ENCODE measurements at places on chromosomes 5 and 9. TPM values are rescaled to one million over a fixed set of nuclear protein-coding genes. Genes with fewer than 3 reads are reported as not detected.

LRRC19 gene
- not detected for total RNA-seq

PLPP7 gene
- 1.2 TPM for total RNA-seq

PTPN3 gene
- total RNA-seq = 7.9 TPM

HBEGF gene
- total RNA-seq = 1.7 TPM

SH3PXD2B gene
- total RNA-seq = 3.4 TPM

- no peak overlapping the region for H3K27ac ChIP-seq
- no peak for DNase-seq
- no peak overlapping the region for H3K4me3 ChIP-seq
- no peaks in the 10 kb centered on the region for H3K27me3 ChIP-seq
Measured at GRCh38 chr5:90226433-90227099, 183.0 kb downstream of the CETN3 start.

DNA sequence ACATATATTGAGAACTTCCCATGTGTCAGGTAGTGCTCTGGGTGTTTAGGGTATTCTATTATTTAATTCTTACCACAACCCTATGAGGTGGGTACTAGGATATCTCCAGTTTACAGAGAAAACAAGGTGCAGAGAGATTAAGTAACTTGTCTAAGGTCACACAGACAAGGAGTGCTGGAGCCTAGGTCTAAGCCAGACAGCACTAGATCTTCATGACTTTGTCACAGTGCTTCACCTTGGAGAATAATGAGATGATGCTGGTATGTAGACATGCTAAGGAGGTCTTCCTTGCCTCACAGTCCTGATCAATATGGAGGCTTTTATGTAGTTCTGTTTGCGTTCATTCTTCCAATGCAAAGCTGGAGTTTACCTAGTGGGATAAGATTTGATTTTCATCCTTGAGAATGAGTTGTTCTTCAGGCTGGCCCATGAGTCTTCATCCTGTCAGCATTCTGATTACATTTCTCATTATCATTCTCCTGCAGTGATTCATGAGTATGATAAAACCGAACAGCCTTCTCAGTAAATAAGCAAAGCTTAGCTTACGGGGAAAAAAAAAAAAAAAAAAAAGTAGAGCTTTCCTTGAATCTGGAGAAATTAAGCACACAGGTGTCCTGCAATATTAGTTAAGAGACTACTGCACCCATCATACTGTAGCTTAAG is 176.3 kb downstream of the C9orf152 start:
- DNase-seq = no peak
- H3K4me3 ChIP-seq = no peak overlapping the region
- H3K36me3 ChIP-seq = no peaks in the 10 kb centered on the region
- H3K4me1 ChIP-seq = peaks cover 46% of the 10 kb centered on the region

GRCh38 chr5:95609711-95610110 is 10.2 kb upstream of the GPR150 start:
- peaks cover 8% of the 10 kb centered on the region for H3K4me1 ChIP-seq
- no peak overlapping the region for H3K4me3 ChIP-seq
- H3K27ac ChIP-seq = no peak overlapping the region
- DNase-seq = no peak

DNA sequence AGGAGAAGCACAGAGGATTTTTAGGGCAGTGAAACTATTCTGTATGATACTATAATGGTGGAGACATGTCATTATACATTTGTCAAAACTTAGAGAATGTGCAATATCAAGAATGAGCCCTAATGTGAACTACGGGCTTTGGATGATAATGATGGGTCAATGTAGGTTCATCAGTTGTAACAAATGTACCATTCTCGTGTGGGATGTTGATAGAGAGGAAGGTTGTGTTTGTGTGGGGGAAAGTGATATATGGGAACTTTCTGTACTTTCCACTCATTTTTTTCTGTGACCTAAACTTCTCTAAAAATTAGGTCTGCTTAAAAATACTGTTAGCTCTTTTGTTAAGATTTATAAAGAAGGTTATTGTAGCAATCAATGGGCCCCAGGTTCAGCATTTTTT is 138.9 kb downstream of the SPATA31D1 start:
- no peak for DNase-seq
- H3K27me3 ChIP-seq = no peaks in the 10 kb centered on the region
- no peaks in the 10 kb centered on the region for H3K4me1 ChIP-seq
- no peak overlapping the region for H3K4me3 ChIP-seq

C5orf24 gene
- 52.6 TPM for total RNA-seq

- no peak overlapping the region for H3K27ac ChIP-seq
- no peaks in the 10 kb centered on the region for H3K36me3 ChIP-seq
- DNase-seq = no peak
Measured at GRCh38 chr5:67315082-67315989, 118.7 kb upstream of the CD180 start.

PCDHGC4 gene
- not detected for total RNA-seq

- peaks cover 9% of the 10 kb centered on the region for H3K27me3 ChIP-seq
- H3K27ac ChIP-seq = no peak overlapping the region
- H3K4me3 ChIP-seq = no peak overlapping the region
- H3K36me3 ChIP-seq = no peaks in the 10 kb centered on the region
Measured at GRCh38 chr5:123099514-123100151, 10.6 kb downstream of the PRDM6 start.

DNA sequence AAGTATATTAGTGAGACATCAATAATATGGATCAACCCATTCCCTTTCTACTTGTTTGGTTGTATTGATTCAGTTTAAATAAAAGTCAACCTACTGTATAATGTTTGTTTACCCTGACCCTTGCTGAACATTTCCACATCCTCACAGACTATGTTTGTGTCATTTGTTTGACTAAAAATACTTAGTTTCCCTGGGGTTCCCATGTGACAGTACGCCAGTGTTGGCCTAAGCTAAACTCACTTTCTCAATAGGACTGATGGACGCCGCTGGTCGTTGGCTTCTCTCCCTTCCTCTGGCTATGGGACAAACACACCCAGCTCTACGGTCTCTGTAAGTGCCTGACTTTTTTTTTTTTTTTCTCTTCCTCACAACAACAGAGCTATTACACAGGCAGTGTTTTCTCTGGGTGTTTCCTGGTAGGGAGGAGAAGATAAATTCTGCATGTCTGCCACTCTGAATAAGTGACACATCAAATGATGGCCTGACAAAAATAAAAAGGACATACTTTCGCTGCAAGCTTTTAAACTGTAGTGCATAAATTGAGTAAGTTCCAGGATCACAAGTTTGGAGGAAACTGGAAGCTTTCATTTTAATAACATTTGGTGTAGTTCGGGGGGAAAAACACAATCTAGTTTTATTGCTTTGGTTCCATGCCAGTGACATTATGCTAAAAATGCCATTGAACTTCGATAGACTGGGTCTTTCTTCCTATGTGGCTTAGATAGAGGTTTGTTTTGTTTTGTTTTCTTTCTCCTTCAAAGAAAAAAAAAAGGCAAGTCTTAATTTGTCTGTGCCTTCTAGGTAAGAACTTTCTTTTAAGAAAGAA is 101.0 kb downstream of the CD180 start:
- peak overlapping the region; percentile 91 for H3K27ac ChIP-seq
- no peaks in the 10 kb centered on the region for H3K27me3 ChIP-seq
- peak overlapping the region; percentile 60 for H3K4me3 ChIP-seq
